ENCODE measurements at places on chromosomes 3 and 15. TPM values are rescaled to one million over a fixed set of nuclear protein-coding genes. Genes with fewer than 3 reads are reported as not detected.

The ZNF619 gene
- polyA plus RNA-seq = 7.2 TPM

The SLITRK3 gene
- polyA plus RNA-seq = 1.2 TPM

The ACP3 gene
- 62.6 TPM for polyA plus RNA-seq

The USP19 gene
- polyA plus RNA-seq = 59.0 TPM

The LNP1 gene
- 10.1 TPM for polyA plus RNA-seq

The TMEM108 gene
- 3.1 TPM for polyA plus RNA-seq

- DNase-seq = no peak
Measured at GRCh38 chr3:193190146-193190786, 50.8 kb upstream of the PLAAT1 start.

- no peak for DNase-seq
Measured at GRCh38 chr3:57068437-57069089, 8.1 kb downstream of the SPATA12 start.

- DNase-seq = no peak
Measured at GRCh38 chr3:145519398-145520047, 641.5 kb downstream of the PLOD2 start.
